ENCODE measurements at places on chromosomes 2 and 18. TPM values are rescaled to one million over a fixed set of nuclear protein-coding genes. Genes with fewer than 3 reads are reported as not detected.

GRCh38 chr2:195505701-195506100, 151.3 kb upstream of the SLC39A10 start:
- DNase-seq: no peak

- no peak for DNase-seq
Measured at GRCh38 chr18:69941183-69941582, 6.5 kb downstream of the CD226 start.

Gene ERICH2
- 0.94 TPM for total RNA-seq

GRCh38 chr2:127661949-127662510, 13.3 kb downstream of the LIMS2 start:
- DNase-seq: peak; percentile 76

DNA sequence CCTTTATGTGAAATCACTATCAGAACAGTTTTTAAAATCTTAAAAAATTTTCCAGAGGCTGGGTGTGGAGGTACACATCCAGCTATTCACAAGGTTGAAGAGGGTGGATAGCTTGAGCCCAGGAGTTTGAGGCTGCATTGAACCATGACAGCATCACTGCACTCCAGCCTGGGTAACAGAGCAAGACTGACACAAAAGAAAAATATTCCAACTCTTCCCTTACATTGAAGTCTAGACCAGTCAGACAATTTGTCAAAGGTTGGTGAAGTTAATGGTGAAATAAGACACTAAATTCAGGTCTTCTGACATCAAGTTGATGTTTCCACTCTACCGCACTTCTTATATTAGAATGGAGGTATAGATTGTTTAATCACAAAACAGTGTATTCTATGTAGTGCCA, 52.8 kb downstream of the HYCC2 start:
- no peak for DNase-seq

DNA sequence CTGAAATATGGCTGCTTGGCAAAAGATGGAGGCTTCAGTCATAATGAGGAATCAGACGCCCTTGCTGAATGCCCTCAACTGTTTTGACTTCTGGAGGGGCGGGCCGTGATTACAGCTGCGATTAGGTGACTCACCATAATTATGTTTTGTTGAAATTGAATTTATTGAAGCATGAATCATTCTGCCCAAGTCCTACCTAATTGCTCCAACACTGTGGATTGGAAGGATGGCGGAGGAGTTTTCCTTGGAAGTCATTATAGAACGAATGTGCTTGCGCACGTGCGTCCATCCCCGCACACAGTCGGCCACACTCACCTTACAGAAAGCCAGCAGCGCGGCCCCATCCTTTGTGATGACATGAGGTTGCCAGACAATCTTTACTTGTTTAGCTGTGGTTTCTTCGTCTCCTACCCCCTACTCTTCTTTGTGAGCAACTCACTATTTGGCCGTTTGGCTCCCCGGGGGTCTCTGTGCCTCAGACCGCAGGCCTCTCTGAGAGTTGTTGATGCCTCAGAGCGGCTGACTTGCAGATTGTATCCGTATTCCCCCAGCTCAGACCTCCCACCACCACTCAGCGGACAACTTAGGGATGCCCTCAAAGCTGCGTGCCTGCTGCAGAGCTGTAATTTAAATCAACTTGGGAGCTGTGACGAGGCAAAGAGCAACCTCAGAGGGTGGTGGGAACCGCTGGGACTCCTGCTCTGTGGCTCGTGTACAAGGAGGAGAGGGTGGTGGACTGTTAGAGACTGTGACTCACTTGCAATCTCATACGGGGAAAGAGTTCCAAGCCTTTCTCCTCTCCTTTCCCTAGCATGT, 513.4 kb downstream of the TNS1 start:
- no peak for DNase-seq

DNA sequence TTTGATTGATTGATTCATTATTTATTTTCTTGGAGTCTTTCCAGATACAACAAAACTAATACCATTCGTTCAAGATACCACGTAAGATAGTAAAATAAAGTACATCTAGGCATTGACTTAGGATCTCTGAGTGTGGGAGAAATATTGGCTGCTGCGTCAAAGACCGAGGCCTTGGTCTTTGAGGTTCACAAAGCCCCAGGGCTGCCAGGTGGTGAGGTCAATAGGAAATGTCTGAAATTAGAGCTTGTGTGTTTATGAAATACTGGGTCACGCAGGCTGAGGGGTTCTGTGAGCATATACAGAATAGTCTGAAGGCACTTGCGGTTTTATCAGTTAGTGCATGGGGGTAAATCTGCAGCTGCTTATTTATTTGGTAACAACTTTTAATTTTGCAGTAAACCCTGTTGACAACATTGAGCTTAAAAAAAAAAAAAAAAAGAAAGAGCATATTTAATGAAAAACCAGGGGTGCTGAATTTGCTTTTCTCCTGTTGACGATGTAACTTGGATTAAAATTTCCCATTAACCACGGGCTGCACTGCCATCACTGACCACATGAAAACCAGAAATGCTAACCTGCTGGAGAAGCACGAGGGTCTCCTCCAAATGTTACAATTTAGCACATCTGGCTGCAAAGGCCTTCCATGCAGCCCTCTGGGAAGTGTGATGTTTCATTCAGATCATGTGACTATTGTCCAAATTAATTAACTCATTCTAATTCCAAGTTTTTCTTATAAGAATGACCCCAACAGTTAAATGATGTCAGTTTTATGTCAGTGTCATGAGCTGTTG, 27.1 kb upstream of the SERPINB12 start:
- DNase-seq: no peak

Gene VWA3B
- total RNA-seq: 0.32 TPM

GRCh38 chr18:22056950-22057349, 112.4 kb upstream of the GATA6 start:
- DNase-seq: no peak

Gene SPR
- 53.9 TPM for total RNA-seq

Gene SLC14A1
- 32.8 TPM for total RNA-seq

DNA sequence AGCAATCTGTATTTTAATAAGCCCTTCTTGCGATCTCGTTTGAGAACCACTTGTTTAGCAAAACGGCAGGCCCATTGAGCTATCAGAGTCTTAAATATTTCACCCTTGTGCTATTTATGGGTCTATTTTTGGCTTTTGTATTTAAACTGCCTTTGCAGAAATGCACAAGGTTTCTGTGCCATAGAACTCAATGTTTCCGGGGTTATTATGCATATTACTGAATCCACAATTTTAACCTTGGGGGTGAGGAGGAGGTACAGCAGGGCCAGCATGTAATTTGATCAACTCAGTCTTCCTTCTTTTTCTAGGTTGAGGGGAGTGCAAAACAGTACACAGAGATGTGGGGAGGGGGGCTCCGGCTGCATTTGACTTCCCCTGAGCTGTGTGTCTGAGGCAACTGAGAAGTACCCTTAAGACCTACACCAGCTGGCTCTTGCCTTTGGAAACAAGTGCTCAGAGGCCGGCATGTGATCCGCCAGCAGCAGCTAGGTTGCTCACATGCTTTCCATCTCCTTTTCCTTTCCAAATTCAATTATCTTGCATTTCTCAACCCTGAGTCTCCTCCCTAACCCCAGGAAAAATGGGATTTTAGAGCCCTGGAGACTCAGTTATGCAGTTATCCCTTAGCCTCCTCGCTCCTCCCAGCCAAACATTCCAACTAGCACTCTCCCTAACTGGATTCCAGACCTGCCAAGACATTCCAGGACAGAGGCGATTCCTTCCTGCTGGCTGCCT, 103.0 kb downstream of the HNRNPLL start:
- DNase-seq: no peak

- DNase-seq: no peak
Measured at GRCh38 chr2:218378053-218378452, 4.0 kb upstream of the SLC11A1 start.

GRCh38 chr2:30285758-30286157, 54.4 kb downstream of the LBH start:
- DNase-seq: no peak

DNA sequence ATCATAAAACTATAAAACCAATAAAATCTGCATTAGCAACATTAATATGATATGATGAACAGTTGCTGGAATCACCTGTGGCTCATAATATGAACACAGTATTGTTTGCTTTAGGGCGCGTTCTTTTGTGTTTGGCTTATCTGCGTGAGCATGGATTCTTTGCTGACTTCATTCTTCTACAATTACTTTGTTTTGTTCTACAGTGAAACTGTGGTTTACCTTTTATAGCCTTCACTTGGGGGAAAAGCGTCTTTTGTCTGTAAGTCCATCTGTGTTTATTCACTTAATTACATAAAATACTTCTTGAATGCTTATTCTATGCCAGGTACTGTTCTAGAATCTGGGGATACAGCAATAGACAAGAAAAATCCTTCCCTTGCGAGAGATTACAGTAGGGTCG, 74.0 kb upstream of the SEC11C start:
- no peak for DNase-seq
